ENCODE measurements at places on chromosomes 1 and 21.

GRCh38 chr1:19257178-19257914 lies 5.7 kb downstream of the MRTO4 start:
- no peak for DNase-seq

GRCh38 chr1:60149251-60149650 lies 75.7 kb upstream of the C1orf87 start:
- DNase-seq = peak; percentile 20

DNA sequence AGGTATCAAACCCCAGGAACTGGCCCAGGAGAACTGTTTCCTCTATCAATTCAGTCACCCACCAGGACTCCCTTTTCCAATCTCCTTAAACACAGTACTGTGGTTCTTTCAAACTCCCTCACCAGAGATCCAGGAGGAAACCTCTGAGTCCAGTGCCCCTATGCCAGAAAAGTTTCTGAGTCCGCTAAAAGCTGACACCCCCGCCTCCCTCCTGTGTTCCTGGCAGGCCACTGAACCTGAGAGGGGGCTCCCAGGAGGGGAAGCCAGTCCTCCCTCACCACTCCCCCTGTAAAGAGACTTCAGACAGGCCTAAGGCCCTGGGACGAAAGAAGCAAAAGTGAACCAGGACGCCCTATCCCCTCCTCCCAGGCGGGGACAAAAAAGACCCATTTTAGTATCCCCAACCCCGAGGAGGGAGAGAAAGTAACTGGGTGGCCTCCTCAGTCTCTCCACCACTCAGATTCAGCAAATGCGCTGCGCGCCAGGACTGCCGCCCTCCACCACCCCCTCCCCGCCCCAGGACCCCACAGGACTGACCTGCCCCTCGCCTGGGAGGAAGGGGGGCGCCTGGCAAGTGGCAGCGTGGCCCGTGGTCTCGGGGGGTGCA lies 624 bp downstream of the SLC41A1 start:
- DNase-seq = peak; percentile 8

GRCh38 chr1:201192261-201192788 lies 1.7 kb downstream of the IGFN1 start:
- DNase-seq = no peak

DNA sequence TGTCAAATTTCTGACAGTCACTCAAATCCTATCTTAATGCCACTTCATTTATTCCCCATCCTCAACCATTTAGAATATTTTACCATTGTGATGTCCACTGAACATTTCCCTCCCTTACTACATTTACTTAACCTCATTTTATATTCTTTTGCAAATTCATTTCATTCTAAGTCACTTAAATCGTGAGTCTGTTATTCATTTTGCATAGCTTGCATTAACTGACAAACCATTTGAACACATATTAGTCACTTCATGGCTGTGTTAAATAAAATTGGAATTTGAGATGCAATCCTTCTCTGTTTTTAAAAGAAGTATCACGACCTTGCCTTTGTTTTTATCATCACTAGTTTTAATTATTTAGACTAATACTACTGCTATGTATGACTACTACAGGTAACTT lies 199.4 kb upstream of the COL11A1 start:
- DNase-seq = no peak

- no peak for DNase-seq
Observed at GRCh38 chr1:219837994-219838294, 90.4 kb downstream of the SLC30A10 start.

DNA sequence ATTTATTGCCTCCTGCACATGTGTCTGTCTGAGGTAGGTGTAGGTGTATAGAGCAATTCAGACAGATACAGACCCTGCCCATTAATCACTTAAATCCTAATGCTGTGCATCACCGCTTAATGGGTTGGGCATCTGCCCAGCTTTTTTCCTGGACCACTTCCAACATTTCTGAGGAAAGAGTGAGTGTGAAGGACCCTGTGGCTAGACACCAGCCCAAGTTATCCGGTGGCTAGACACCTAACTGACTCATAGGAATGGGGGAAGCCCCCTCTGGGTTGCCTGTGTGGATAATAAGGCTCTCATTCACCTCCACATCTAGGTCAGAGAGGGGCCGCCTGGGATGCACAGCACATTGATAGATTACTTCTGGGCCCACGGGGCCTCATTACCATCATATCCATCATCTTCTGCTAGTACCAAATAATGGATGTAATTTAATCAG lies 121.1 kb upstream of the RAVER2 start:
- DNase-seq = peak; percentile 46

- no peak for DNase-seq
Observed at GRCh38 chr1:245754463-245754961, 599.7 kb downstream of the KIF26B start.

- DNase-seq = no peak
Observed at GRCh38 chr1:228347181-228347580, 59.5 kb downstream of the TRIM11 start.

DNA sequence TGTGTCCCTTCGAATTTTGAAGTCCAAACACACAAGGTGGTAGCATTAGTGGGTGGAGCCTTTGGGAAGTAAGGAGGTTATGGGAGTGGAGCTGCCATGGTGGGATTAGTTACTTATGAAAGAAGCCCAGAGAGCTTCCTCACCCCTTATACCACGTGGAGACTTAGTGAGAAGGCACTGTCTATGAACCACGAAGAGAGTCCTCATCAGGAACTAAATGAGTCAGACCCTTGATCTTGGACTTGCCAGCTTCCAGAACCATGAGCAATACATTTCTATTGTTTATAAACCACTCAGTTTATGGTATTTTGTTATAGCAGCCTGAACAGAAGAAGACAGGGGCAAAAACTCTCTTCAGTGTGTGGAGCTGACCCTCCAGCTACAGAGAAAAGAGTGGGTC lies 259.3 kb upstream of the AJAP1 start:
- no peak for DNase-seq

- no peak for DNase-seq
Observed at GRCh38 chr1:115457289-115457688, 119.2 kb upstream of the NGF start.

- no peak for DNase-seq
Observed at GRCh38 chr21:45256912-45257672, 30.6 kb downstream of the POFUT2 start.

- DNase-seq = no peak
Observed at GRCh38 chr1:82395440-82395839, 594.7 kb downstream of the ADGRL2 start.

DNA sequence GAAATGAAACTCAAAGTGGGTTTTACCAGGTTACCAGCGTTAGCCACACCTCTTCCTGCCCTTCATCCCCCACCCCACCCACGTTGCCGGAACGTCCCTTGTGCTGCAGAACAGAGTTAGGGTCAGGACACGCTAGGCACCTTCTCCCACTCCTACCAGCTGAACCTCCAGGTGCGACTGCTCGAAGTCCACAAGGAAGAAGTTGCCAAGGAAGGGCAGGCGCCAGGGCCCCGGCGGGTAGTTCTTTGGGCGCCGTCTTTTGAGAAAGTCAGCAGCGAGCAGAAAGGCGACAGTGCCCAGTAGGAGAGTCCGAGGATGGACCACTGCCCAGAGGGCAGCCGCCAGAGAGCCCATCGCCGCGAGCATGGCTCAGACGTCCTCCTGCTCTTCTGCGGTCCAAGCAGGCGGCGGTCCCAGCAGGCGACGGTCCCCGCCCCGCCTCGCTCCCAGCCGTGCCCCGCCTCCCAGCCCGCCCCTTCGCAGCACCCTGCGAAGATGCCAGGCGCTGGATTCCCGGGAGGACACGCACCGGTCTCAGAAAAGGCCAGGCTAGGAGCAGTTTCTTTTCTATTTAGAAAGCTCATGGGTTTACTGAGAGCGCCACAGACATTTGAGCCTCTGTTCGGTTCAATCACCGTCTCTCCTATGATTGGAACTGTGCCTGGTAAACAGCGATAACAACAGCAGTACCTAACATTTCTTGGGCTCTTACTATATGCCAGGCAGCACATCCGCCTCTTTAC lies at the start of gene CYP2J2:
CYP2J2 (minus strand) TSS at position 393 of the 743 bp plus-strand sequence; CDS start at position 366, 27 bp downstream.
- DNase-seq = peak; percentile 79

- no peak for DNase-seq
Observed at GRCh38 chr1:238254935-238255334, 364.2 kb upstream of the ZP4 start.

GRCh38 chr21:39518847-39519210 lies 67.1 kb downstream of the SH3BGR start:
- no peak for DNase-seq

- DNase-seq = no peak
Observed at GRCh38 chr1:230913496-230913895, 45.2 kb upstream of the C1orf198 start.

- peak; percentile 79 for DNase-seq
Observed at GRCh38 chr1:61588736-61589672, 135.9 kb downstream of the TM2D1 start.

- DNase-seq = peak; percentile 91
Observed at GRCh38 chr1:180154325-180155181, at the start of gene QSOX1. TSS of gene QSOX1 (plus strand) at chr1:180154869. CDS start at chr1:180154908, 39 bp downstream.

DNA sequence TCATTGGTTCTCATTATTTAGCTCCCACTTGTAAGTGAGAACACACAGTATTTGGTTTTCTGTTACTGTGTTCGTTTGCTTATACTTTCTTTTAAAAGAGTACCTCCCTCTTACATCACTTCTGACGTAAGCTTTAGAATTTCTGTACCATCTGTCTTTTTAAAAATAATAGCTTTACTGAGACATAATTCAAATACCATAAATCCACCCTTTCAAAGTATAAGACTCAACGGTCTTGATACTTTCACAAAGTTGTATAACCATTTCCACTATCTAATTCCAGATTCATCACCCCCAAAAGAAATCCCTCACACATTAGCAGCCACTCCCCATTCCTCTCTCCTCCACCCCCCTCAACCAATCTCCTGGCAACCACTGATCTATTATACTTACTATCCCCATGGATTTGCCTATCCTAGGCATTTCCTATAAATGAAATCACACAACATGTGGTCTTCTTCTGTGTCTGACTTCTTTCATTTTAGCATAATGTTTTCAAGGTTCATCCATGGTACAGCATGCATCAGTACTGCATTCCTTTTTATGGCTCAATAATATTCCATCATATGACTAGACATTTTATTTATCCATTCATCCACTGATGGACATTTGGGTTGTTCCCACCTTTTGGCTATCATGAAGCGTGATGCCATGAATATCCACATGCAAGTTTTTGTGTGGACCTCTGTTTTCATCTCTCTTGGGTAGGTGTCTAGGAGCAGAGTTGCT lies 104.7 kb downstream of the HLCS start:
- no peak for DNase-seq

GRCh38 chr1:58934706-58935105 lies 150.9 kb upstream of the JUN start:
- DNase-seq = no peak

- DNase-seq = no peak
Observed at GRCh38 chr1:15765495-15766194, 7.0 kb downstream of the FBLIM1 start.

DNA sequence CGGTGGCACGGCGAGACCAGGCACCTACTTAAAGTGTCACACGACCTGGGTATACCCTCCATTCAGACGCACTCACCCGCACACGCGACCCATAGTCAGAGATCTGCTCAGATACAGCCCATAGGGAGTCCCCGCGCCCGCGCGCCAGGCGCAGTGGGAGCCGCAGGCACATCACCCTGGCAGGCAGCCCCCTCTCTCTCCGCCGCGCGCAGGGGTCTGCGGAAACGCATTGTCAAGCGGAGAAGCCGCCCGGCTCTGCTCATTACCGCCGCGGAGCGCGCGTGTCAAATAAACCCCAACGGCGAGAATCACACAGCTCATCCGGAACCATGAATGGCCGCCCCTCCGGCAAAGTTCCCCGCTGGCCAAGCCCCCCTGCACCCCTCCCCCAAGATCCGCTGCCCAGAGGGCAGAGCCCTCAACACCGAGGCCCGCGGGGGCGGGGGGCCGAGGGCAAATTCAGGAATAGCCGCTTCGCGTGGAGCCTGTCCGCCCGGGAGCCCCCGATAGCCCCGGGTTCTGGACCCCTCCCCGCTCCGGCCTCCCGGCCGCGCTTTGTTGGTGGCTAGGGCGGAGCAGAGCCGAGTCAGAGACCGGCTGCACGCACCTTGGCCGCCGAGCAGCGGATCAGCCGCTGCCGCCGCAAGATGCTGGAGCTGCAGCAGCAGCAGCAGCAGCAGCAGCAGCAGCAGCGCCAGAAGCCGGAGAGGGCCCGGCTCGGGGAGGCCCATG lies 522 bp downstream of the LRP8 start:
- DNase-seq = peak; percentile 41

DNA sequence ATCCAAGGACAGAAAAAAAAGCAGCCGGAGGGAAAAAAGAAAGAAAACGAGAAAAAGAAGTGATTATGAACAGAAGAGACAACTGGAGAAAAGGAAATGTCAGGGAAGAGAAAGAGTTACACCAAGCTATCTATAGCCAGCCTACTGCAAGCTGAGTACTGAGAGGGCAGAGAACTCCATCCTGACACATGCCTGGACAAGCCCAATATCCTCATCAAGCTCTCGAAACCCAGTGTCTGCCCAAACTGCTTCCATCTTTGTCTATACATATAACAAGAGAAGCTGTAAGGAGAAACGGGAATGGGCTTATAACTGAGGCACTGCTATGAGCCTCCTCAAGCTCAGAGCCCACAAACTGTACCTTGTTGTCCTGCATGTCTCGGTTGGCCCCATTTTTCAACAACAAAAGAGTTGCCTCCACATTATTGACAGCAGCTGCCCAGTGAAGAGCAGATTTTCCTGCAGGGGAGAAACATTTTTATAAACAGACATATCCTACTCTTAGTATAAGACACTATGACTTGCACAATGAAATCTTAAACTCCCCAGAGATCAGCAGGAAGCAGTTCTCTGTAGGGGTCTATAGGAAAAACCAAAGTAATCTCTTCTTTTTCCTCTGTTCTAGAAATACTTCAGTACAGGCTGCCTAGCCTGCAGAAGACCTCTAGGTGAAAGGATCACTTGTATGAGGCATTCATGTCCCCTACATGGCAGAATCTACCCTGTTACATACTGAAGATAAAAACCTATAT lies 21.2 kb upstream of the ADAM30 start:
- DNase-seq = no peak

GRCh38 chr1:24382165-24382577 lies 31.4 kb downstream of the STPG1 start:
- DNase-seq = no peak

DNA sequence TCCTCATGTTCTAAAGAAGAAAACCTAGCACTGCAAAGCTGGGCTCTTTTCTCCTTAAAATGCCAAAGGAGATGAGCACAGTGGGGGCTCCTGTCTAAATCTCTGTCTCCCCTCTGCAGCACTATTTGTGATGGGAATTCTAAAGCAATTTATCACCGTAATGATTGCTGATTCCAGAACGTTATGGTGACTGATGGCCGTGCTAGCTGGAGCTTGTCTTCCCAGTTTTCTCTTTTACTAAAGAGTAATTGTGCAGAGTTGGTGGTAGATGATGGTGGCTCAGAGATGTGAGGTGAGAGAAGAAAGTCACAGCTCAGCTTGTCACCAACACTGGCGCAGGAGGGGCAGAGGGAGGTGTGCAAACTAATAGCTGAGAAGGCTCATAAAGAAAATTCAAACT lies 60.7 kb upstream of the ATP2B4 start:
- no peak for DNase-seq

- no peak for DNase-seq
Observed at GRCh38 chr1:242225767-242226573, 227.1 kb upstream of the MAP1LC3C start.

GRCh38 chr1:2799811-2800663 lies 1.5 kb downstream of the TTC34 start:
- DNase-seq = no peak

GRCh38 chr1:25869909-25870606 lies 5.5 kb downstream of the PAQR7 start:
- no peak for DNase-seq

All from Calu3 (cell line).